Epithelial cell of esophagus (primary cell): ENCODE measurements at places on chromosomes 4 and X.

GRCh38 chr4:138978028-138978585 is 37.5 kb upstream of the NOCT start:
- no peak for DNase-seq

- DNase-seq, result peak; percentile 67
These were observed 951 bp downstream of the SH3BP2 start for GRCh38 chr4:2793586-2794485.

DNA sequence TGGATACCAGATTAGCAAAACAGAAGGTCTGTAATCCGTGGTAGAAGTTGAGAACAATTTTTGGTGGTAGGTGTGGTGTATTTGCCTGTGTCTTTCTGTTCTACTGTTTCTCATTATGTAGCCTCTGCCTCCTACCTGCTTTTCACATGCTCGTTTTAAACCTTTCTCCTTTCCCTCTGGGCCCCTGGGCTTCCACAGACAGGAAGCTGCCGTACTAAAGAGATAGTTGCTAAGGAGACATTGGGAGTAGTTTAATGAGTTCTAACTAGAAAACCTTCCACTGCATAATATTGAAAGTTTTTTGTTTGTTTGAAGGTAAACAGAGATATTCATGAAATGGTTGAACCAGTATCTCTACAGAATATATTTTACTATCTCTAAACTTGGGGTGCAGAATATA is 107.8 kb downstream of the STOX2 start:
- DNase-seq, result no peak

DNA sequence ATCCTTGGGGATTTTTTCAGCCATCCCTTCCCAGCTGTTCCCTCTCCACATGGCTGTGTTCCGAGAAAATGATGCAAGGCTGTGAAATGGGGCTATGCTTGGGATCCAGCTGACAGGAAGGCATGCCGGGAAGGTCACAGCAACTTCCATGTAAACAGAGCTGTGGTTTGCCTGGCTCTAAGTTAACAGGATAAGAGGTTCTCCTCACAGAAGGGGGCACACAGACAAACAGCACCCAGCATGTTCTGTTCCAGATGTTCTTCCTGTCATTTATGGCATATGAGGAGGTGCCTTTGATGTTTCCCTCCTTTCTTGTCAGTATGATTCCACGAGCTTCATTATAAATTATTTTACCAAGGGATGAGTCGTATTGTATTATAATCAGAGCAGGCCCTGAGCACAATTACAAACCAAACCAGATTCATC is 220.7 kb downstream of the ANTXR2 start:
- DNase-seq, result no peak

DNA sequence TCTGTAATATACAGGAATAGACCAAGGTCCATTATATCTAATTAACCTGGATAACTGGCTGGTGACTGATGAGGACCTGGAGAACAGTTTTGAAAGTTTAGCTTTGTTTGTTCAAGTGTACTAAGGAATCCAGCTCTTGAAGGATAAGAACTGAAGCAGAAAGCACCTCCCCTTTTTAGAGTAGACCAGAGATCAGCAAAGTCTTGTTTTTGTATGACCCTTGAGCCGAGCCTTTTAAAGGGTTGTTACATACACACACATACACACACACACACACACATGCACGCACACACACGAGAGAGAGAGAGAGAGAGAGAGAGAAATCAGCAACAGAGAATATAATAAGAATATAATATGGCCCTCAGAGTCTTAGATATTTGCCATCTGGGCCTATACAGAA is 13.0 kb downstream of the MOSPD2 start:
- no peak for DNase-seq

DNA sequence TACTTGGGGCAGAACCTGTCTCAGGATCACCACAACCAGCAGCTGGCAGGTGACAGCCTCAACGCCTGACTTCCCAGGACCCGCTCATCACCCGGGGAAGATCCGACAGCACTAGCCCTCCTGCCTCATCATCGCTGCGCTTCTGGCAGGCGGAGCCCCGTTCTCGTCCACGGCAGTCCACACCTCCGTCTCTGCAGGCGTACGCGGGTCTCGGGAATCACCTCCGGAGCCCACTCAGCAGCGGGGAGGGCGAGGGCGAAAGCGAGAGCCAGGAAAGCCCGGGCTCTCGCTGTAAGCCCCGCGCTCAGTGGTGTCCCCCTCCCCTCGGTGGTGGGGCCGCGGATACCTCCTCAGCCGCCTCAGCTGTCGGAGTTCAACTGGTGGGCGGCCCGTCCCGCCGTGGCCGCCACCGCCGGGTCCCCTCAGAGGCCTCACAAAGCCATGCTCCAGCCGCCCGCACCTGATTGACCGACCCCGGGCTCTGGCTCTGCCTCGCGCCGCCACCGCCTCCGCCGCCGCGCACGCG is 518 bp upstream of the CNKSR2 start:
- DNase-seq, result no peak
